ENCODE measurements at places on chromosomes 1 and 21. TPM values are rescaled to one million over a fixed set of nuclear protein-coding genes. Genes with fewer than 3 reads are reported as not detected.

PODN gene
- not detected for total RNA-seq

CLCNKB gene
- total RNA-seq: not detected

USF1 gene
- total RNA-seq: 134 TPM

FALEC gene
- 1.1 TPM for total RNA-seq

FLG2 gene
- not detected for total RNA-seq

SERPINC1 gene
- 0.24 TPM for total RNA-seq

BNIPL gene
- total RNA-seq: 1.2 TPM

SLC44A3 gene
- not detected for total RNA-seq

HTR6 gene
- not detected for total RNA-seq

CFH gene
- not detected for total RNA-seq

KRTAP19-3 gene
- not detected for total RNA-seq

- DNase-seq: no peak
Measured at GRCh38 chr21:34820051-34820450, 151.3 kb downstream of the CLIC6 start.

DNA sequence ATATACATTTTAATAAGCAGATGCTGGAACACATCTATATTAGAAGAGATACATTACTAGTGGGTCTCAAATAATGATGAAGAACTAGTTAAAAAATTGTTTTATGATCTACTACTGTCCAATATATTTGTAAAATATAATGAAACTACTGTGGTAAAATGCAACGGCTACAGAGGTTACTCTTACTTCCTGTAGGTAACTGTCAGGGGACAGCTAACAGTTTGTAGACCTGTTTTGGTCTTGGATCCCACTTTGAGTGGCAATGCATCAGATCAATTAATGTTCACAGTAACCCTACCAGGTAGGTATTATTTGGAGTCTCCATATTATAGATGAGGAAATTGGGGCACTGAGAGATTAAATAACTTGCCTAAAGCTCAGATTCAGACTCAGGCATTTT is 26.7 kb upstream of the MYSM1 start:
- no peak for DNase-seq

DNA sequence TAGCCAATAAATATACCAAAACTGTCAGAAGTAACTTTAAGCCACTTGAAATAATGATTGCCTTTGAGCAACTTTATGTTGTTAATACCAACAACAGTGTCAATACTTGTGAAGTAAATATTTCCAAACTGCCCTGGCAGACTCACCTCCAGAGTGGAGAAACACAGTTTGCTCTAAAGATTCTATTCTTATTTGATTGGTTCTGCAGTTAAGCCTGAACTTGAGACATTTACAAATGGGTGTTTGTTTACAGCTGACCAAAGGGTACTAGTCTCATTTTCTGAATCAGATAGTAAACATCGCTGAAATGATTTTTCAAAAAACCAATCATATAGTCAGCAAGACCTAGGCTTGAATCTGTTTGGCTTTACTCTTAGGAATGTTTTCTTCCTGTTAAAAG is 1.3 kb upstream of the MYOC start:
- no peak for DNase-seq

GRCh38 chr1:206484901-206485300 is 14.6 kb downstream of the IKBKE start:
- DNase-seq: no peak

- no peak for DNase-seq
Measured at GRCh38 chr1:151060007-151060656, at the start of gene MLLT11. TSS of gene MLLT11 (plus strand) at chr1:151060397. CDS start at chr1:151067225, 6,828 bp downstream.

GRCh38 chr1:115499253-115499652 is 142.5 kb upstream of the VANGL1 start:
- no peak for DNase-seq

- DNase-seq: no peak
Measured at GRCh38 chr1:50295566-50295965, 127.7 kb downstream of the DMRTA2 start.

- no peak for DNase-seq
Measured at GRCh38 chr1:33219886-33220661, 36.2 kb upstream of the ZNF362 start.

DNA sequence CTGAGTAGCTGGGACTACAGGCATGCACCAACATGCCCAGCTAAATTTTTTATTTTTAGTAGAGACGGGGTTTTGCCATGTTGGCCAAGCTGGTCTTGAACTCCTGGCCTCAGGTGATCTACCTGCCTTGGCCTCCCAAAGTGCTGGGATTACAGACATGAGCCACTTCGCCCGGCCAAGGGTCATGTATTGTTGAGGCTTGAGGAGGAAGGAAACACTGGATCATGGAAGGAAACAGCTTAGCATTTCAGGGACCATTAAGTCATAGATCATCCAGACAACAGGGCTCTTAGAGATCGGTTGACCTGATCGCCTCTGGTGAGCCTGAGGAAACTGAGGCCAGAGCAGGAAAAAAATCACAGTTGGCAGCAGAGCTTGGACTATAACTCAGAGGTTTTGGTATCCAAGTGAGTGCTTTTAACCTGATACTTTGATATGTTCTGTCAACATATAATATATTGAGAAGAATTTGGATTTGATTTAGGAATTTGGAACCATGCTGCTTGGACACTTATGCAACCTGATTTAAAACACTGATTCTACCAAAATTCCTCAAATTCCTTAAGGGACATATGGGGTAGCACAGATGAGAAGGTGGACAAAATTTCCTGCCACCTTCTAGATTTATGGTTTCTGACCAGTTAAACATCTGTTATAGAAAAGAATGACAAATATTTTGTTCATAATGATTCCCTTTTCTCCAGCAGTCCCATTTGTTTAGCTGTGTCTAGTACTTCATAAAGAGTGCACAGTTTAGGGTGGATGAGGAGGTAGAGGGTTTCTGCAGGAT is 13.1 kb upstream of the BMP8A start:
- DNase-seq: no peak

DNA sequence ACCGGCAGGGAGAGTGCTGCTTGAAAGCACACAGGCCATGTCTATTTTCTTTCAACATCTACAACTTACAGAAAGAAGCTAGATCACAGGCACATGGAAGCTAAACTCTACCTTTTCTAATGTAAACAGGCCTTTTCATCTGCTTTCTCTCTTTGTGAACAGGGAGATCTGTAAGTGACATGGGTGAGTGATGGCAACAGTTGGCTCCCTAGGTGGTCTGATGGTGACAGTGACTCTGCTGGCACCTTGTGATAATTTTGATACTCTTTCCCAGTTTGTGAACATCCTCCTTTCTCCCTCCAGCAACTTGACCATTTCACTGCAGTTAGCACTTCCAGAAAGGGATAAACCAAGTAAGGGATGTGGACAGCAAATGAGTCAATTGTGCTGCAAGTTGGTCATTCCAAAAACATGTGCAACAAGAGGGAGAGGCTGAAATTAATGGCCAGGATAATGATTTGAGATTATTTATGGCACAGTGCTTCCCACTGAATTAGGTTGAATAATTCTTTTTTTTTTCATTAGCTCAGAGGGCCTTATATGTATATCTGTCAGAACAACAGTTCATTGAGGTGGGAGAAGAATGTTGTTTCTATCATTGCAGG is 89.5 kb downstream of the XCL2 start:
- DNase-seq: no peak

DNA sequence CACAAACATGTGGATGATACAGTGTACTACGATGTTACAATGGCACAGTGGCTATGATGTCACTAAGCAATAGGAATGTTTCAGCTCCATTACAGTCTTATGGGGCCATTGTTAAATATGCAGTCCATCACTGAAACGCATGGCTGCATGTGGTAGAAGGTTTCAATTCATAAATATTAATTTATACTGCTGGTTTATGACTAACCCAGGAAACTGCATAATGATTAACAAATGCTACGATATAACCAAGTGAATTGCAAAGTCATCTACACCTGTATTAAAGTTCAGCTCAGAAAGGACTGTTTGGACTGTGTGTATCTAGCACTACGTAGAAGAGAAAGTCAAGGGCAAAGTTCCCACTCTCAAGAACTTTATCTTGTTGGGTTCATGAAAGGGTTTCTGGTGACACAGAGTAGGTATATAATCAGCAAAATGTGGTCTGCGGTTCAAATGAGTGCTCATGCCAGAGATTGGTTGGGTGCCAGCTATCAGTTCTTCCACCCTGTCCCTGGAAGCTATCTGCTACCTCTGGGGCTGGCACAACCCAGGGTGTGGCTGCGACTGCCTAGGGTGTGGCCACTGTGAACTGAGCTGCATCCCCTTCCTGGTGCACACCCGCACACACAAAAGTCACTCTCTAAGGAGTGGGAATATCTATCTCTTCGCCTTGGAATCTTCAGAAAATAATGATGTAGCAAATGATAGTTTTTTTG is 14.8 kb downstream of the MGST3 start:
- no peak for DNase-seq

GRCh38 chr21:16775076-16775475 is 737.8 kb upstream of the CXADR start:
- DNase-seq: no peak

GRCh38 chr1:53327182-53327913 is 522 bp downstream of the LRP8 start:
- peak; percentile 56 for DNase-seq

DNA sequence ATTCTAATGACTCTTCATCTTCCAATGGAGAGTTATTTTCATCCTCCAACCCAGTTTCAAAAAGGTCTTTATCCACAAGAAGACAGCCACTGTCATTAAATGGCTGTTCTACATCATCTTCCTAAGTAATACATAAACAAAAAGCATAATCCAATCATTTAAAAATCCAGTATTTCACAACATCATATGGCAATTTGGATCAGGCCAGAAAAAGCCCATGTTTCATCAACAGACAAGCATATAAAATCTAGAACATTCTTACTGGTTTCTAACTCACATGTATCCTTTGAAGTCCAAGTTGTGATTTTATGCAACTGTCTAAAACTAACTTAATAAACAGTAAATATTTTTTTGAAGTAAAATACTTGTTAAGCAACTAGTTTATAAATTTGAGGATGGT is 6.6 kb downstream of the CLSPN start:
- DNase-seq: no peak

- no peak for DNase-seq
Measured at GRCh38 chr1:89904219-89904980, 83.6 kb downstream of the LRRC8D start.

- DNase-seq: no peak
Measured at GRCh38 chr1:53413175-53414001, 45.8 kb upstream of the DMRTB1 start.

DNA sequence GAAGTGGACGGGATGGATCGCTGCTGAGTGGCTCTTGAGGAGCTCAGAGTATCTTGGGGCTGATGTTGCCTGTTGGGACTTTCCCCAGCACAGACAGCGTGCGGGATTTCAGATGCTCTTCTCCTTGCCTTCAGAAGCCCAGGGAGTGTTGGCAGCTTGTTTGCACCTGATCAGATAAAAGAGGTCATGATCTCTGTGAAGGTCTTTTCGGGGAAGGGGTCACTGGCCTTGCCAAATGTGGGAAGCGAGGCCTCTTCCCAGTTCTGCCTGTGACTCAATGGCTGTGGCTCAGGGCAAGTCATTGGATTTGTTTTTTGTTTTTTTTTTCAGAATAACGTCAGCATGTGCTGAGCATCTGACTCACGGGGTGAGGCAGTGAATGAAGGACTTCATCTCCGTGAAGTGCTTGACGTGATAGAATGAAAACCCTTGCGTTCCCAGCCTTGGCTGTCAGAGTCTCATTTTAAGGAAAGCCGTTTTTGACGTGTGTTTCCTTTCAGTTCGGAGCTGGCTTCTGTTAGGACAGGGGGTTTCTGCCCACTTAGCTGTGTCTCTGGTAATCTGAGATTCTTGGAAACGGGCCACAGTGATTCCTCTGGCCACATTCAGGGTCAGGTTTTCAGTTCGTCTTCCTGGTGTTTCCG is 46.7 kb downstream of the GALNT2 start:
- no peak for DNase-seq

- no peak for DNase-seq
Measured at GRCh38 chr21:35868869-35869223, 191.5 kb downstream of the SETD4 start.

- no peak for DNase-seq
Measured at GRCh38 chr1:167086033-167086432, 4.1 kb downstream of the GPA33 start.

- DNase-seq: no peak
Measured at GRCh38 chr1:15148941-15149340, 4.6 kb upstream of the TMEM51 start.

- no peak for DNase-seq
Measured at GRCh38 chr1:167272369-167272957, 51.8 kb downstream of the POU2F1 start.

DNA sequence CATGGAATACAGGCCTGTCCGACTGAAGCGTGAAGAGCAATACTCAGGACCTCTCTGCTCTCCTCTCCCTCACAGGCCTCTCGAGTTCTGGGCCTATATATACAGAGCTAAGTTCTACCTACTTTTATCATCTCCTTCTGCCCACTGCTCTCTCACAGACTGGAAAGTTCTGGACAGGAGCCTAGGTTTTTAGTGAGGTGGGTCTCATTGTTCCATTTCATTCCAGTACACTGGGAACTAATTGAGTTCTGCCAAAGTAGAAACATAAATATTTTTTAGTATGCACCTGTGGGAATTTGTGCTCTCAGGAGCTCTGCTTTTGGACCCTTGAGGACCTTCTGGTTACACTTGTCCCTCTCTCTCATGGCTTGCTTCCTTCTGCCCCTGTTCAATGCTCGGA is at the start of gene TEDDM1:
TEDDM1 (minus strand) TSS at position 101 of the 400 bp plus-strand sequence. CDS start 182 bp downstream, outside the sequence.
- no peak for DNase-seq

GRCh38 chr21:45824546-45825215 is 156.9 kb upstream of the COL6A1 start:
- no peak for DNase-seq

DNA sequence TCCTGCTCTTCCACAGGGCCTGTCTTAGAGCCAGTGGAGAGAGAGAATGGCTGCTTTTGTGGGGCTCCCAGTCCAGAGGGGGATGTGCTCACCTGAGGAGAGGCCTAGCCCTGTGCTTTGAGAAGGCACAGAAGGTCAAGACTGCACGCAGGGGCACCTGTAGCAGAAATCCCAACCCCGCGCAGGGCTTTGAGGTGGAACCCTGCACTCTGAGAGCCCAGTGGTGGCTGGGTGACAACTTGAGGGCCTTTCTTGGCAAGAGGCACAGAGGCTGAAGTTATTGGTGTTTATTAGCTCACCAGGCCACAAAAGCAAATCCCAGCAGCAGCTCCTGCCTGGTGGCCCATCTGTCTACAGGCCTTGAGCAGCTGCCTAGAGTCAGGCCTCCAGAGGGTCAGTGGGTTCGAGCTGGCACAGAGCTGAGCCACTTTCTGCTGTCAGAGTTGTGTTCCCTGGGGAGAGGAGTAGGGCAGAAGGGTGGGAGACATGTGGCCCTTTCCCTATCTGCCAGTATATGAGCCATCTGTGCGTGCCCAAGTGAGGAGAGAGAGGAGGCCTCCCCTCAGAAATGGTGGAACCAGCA is 31.4 kb downstream of the SZRD1 start:
- no peak for DNase-seq

DNA sequence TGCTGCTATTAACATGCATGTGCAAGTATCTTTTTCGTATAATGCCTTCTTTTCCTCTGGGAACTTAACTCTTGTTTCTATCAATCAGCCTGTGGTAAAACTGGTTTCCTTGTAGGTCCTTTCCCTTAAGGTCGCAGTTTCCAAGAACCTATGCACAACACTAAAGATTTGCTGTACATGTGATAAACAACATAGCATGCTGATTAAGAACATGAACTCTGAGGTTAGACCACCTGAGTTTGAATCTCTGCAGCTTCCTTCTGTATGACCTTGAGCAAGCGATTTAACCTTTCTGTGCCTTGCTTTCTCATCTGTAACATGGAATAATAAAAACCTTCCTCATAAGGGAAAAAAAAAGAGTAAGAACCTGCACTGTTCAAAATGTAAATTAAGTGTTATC is 186.4 kb downstream of the RYR2 start:
- no peak for DNase-seq

GRCh38 chr1:1189111-1189510 is 15.4 kb downstream of the TTLL10 start:
- DNase-seq: no peak

GRCh38 chr21:37873655-37874054 is 42.6 kb downstream of the KCNJ6 start:
- no peak for DNase-seq

Data from activated B cell treated with CpG ODN at 0.5 μM for 24 hours (primary cell).